GM12891 (cell line): ENCODE measurements at places on chromosomes 3 and 15.
A peak's percentile ranks its signal among the peaks of the same experiment; 100 is the strongest.

- DNase-seq, result no peak
These were observed 57.3 kb upstream of the RNF7 start for GRCh38 chr3:141680620-141681389.

DNA sequence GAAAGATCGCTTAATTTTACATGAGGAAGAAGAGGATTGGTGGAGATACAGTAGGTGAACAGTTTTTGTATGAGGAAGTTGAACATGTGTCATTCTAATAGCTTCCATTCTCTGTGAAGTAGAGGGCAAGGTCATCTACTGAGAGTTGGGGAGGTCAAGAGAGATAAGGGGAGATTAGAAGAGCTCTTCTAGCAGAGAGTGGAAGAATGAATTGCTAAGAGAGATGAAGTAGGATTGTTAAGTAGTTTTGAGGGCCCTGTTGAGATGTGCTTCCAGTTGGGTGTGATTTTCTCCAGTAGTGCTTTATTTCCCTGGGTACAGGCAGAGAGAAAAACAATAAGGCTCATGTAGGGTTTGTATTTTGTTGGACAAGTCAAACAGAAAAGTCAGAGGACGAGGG is 5.2 kb downstream of the OPA1 start:
- no peak for DNase-seq

- no peak for DNase-seq
These were observed 605.0 kb upstream of the CBLB start for GRCh38 chr3:106473576-106474475.

DNA sequence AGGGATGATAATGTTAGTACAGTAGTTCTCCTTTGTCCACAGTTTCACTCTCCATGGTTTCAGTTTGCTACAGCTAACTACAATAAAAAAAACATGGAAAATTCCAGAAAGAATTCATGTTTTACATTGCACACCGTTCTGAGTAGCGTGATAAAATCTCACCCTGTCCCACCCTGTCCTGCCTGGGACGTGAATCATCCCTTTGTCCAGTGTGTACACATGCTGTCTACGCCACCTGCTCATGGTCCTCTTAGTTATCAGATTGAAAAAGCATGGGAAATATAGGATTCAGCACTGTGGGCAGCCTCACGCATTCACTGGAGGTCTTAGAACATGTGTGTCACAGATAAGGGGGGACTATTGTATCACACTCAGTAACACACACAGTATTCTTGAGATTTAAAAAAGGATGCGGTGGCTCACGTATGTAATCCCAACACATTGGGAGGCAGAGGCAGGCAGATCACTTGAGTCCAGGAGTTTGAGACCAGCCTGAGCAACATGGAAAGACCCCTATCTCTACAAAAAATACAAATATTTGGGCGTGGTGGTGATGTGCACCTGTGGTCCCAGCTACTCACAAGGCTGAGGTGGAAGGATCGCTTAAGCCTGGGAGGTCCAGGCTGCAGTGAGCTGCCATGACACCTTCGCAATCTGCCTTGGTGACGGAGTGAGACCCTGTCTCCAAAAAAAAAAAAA is 8.7 kb upstream of the FLNB start:
- DNase-seq, result no peak

DNA sequence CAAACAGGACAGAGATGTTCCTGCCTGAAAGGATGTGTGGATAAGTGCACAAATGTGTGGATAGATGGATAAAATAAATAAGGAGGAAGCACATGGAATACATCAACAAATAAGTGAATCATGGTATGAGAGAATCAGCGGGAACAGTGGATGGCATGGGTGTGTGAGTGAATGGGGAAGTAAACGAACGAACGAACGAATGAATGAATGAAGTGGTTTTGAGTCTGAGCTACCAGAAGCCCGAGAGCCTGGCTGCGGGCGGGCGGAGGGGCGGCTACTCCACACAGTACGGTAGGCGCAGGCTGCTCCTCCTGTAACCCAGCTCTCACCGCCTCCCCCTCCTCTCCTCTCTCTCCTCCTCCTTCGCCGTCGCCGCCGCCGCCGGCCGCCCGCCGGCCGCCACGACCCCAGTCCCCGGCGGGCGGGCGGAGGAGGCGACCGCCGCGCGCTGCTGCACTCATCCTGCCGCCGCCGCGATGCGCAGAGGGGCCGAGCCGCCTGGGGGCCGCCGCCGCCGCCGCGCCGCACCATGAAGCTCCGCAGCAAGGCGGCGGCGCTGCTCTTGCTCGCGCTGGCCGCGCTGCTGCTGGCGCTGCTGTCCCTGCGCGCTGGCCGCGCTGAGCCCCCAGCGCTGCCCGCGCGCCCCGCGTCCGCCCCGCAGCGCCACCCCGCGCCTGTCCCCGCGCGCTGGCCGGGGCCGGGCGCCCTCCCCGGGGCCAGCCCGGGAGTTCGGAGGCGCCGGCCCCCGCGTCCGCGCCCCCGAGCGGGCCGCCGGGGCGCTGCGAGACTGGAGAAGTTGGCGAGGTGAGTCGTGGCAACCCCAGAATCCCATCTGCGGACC is at the start of gene GXYLT2:
Gene GXYLT2 (plus strand): TSS at position 342 of the 841 bp plus-strand sequence. CDS start 188 bp downstream, at position 530.
- DNase-seq, result peak; percentile 45

DNA sequence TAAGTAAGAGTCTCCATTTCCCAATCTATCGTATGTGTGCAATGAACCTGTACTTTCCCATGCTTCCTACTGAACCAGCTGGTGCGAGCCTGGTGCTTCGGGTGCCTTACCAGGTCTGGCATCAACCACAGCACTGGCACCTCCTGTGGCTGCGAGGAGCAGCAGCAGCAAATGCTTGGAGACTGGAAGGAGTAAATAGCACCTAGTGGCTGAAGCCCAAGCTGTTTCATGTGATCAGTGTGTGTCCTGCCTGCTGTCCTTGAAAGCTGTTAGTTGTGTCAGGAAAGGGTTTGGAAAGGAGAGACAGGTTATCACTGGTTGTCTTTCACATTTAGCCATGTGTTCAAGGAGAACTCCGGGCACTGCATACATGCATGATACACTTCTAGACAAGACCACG is 31.8 kb downstream of the PCOLCE2 start:
- DNase-seq, result no peak

- peak; percentile 94 for DNase-seq
These were observed 2.8 kb downstream of the C15orf39 start for GRCh38 chr15:75204340-75205063.

DNA sequence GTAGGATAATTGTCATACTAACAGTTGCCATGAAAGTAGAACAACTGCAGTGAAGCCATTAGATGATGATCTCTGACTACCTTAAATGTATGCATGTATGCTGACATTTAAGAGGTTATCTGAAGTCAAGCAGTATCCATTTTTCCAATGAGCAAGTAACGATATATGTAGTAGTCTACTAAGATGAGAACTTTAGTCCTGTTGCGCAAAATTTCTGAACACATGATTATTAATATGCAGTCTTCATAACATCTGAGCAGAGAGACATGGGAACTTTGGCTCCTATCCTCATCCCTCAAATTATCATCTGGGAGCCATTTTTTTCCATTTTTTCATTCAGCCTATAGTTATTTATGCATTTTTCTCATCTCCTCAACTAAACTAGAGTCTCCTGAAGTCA is 79.2 kb downstream of the MME start:
- no peak for DNase-seq
